ENCODE measurements at places on chromosomes 16 and 17.

- DNase-seq = peak; percentile 4
These were observed 169.5 kb downstream of the AHSP start for GRCh38 chr16:31696968-31697743.

DNA sequence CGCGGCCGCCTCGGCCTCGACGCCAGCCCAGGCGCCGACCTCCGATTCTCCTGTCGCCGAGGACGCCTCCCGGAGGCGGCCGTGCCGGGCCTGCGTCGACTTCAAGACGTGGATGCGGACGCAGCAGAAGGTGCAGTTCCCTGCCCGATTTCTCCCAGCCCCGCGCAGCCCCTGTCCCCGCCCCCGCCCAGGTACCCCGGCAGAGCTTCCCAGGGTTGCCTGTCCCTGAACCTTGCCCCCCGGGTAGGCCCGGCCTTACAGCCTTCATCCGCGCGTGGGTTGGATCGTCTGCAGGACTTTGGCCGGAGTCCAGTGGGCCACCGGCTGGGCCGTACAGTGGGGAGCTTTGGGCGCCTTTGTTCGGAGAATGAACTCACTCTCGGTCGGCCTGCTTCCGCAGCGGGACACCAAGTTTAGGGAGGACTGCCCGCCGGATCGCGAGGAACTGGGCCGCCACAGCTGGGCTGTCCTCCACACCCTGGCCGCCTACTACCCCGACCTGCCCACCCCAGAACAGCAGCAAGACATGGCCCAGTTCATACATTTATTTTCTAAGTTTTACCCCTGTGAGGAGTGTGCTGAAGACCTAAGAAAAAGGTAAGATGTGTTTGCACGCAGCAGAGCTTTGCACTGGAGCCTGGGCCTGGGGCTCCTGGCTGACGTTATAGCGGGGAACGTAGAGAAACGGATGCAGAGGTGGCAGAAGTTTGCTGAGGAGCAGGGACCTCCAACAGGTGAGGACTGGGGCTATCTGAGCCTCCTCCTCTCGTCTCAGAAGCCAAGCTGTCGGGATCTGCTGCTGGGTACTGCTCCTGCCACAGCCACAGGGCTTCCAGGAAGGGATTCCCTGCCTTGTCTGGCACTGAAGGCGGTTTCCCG, 593 bp downstream of the GFER start:
- DNase-seq = no peak

GRCh38 chr17:33494151-33494550, 201.1 kb upstream of the ASIC2 start:
- no peak for DNase-seq

- no peak for DNase-seq
These were observed 8.7 kb upstream of the IL4R start for GRCh38 chr16:27304881-27305745.

GRCh38 chr17:50769884-50770283, 2.6 kb upstream of the ANKRD40CL start:
- DNase-seq = no peak

- no peak for DNase-seq
These were observed 21.1 kb downstream of the IL4R start for GRCh38 chr16:27334838-27335237.

GRCh38 chr17:1755252-1755826, 6.5 kb upstream of the SERPINF1 start:
- peak; percentile 52 for DNase-seq

DNA sequence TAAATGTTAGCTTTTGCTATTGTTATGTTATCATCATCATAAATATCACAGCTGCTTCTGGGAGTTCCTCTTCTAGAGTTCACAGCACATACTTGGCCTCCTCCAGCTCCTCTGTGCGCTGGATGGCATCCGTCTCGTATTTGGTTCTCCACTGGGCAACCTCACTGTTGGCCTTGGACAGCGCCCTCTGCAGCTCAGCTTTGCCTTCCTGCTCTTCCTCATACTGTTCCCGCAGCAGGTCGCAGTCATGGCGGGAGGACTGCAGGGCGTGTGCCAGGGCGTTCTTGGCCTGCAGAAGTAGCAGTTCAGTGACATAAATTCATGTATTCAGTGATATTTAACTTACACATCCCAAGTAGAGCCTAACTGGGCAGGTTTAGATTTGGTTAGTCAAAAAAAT, 23.4 kb downstream of the MYH8 start:
- no peak for DNase-seq

- DNase-seq = no peak
These were observed 214.1 kb upstream of the GOT2 start for GRCh38 chr16:58948244-58948643.

DNA sequence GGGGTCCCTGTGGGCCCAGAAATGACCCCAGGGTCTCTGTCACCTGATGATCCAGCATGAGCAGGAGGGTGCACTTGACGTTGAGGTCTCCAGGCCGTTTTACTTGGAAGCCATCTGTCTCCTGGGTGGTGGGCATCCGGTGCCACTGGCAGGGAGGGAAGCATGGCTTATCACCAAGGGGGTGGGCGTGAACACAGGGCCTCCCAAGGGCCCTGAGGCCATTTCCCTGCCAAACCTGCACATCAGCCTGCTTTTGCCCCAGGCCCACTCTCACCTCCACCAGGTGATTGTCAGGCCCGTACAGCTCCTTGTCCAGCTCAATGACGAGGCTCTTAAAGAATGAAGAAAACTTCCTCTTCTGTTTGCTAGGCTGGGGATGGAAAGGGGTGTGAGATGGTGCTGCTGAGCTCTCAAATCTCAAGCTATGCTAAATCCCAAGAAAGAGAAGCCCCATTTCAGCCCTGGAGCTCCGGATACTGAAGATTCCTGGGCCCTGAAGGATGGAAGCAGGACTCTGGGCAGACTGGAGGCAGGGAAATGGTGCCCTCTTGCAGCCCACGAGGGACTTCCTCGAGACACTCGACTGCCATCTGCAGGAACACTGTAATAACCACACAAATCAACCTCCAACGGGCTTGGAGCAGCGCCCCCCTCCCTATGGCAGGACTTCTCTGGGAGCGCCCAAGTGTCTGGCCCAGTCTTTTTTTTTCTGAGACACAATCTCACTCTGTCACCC, 7.1 kb upstream of the FTSJ3 start:
- peak; percentile 48 for DNase-seq

GRCh38 chr17:67863624-67864247, 38.4 kb downstream of the BPTF start:
- no peak for DNase-seq

DNA sequence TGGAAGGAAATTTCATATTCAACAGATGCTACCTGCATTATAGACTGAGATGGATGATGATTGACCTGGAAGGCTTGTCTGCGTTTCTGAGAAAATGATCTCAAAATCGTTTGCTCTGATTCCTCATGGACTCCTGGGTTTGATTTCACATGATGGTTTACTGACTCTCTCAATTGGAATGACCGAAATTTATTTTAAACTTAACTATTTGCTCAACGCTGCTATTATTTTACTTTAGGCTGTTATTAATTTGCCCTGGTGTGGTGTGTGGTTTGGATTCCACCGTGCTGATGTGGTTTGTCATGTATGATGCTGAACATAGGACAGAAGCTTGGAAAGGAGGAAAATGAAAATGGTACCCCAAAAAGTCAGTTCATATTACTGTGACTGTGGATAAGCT, 37.3 kb upstream of the ELAC2 start:
- DNase-seq = no peak

GRCh38 chr16:17397499-17397891, 73.3 kb downstream of the XYLT1 start:
- DNase-seq = no peak

DNA sequence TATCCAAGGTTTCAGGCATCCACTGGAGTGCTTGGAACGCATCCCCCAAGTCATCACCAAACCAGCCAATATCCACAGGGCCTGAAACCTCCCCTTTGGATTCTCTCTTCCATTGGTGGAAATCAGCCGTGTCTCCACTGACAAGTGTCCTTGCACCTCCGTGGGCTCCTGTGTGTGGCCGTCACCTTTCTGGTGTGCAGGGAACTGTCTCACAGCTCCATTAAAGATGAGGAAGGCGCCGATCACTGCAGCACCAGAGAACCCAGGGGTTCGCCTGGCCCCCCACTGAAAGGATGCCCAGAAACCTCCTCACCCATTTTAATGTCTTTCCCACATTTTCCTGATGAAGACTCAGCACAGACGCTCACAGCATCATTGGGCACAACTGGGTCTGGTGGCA, 17.8 kb upstream of the METRNL start:
- no peak for DNase-seq

GRCh38 chr16:77961814-77962213, 60.5 kb upstream of the CLEC3A start:
- no peak for DNase-seq

DNA sequence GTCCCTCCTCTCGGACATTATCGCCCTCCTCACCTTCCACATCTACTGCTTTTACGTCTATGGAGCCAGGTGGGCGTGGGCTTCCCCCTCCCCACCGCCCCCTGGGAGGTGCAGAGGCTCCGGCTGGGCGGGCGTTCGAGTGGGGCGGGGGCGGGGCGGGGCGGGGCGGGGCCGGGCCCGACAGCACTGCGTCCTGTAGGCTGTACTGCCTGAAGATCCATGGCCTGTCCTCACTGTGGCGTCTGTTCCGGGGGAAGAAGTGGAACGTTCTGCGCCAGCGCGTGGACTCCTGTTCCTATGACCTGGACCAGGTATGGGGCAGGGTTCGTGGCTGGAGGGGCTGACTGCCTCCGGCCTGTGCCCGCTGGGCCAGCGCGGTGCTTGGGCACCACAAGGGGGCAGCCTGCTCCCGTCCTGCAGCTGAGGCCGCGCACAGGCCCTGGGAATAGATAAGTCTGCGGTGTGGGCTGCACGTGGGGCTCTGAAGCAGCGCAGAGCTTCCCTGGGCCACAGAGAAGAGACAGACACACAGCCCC, 9.2 kb downstream of the PIGQ start:
- DNase-seq = peak; percentile 60

GRCh38 chr17:64218066-64218465, 45.0 kb downstream of the TEX2 start:
- no peak for DNase-seq

GRCh38 chr17:37019117-37019740, 70.5 kb downstream of the AATF start:
- peak; percentile 58 for DNase-seq

GRCh38 chr17:49997773-49998703, 3.0 kb upstream of the DLX3 start:
- DNase-seq = peak; percentile 89

GRCh38 chr16:30355144-30355953, at the start of gene CD2BP2:
Gene CD2BP2, minus strand, starts transcription at chr16:30355308. Its CDS starts 627 bp downstream, at chr16:30354681.
- DNase-seq = peak; percentile 95

DNA sequence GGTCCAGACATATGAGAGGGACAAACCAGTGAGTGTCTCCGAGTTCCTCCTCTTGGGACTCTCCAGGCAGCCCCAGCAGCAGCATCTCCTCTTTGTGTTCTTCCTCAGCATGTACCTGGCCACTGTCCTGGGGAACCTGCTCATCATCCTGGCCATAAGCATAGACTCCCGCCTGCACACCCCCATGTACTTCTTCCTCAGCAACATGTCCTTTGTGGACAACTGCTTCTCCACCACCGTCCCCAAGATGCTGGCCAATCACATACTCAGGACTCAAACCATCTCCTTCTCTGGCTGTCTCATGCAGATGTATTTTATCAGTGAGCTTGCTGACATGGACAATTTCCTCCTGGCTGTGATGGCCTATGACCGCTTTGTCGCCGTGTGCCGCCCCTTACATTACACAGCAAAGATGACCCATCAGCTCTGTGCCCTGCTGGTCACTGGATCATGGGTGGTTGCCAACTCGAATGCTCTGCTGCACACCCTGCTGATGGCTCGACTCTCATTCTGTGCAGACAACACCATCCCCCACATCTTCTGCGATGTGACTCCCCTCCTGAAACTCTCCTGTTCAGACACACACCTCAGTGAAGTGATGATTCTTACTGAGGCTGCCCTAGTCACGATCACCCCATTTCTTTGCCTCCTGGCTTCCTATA, 19.2 kb downstream of the ZNF200 start:
- no peak for DNase-seq

DNA sequence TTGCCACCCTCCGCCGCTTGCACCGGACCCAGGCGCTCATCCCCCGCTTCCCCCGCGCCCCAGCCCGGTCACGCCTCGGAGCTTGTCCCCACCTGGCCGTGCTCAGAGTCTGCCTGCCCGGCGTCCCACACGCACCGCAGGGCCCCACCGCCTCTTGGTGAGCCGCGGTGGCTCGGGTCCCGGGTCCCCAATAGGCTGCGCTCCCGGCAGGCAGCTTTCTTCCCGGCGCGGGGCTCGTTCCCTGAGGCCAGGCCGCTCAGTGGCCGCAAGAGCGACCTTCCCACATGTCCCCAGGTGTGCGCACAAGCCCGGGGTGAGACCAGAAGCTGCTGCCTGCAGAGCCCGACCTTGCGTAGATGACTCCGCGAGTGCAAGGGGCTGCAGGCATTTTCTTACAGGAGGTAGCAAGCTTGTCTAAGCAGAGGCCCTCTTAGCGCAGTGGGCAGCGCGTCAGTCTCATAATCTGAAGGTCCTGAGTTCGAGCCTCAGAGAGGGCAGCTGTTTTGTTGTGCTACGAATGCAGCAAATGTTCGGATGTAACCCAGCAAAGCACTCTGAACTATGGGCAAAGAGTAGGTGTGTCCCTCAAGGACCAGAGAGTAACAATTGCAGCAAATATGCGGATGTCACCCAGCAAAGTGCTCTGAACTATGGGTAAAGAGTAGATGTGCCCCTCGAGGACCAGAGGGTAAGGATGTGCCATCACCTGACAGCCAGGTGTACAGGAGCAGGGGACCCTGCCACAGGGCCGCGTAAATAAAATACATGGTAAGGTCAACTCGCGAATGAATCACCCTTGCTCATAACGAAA, 15.6 kb downstream of the TLE7 start:
- DNase-seq = no peak

DNA sequence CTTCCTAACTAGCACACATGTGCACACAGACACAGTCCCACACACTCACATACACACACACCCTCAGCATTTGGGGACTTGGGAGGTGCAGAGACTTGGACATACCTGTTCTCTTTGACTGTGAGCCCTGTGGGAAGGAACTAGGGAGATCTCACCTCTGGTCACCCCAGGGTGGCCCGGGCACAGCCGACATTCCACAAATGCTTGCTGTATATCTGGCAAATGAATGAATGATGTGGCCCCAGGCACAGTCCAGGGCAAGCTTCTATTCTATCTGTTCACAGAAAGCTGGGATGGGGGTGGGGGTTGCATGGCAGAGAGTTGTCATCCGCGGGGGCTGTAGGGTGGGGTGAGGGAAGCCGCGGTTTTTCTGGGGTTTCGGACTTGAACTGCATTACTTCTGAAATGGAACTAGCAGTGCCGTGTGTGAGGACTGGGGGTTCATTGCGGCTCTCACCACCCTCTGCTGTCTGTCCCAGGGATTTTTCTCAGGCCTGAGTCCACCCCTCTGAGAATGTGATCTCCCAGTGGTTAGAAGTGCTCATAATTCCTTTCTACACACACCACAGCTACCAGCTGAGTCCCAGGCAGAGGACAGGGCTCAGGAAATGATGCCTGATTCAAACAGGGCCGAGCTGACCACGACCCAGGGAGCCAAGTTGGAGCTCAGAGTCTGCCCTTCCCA, 3.3 kb upstream of the RIPOR1 start:
- no peak for DNase-seq
